ENCODE measurements at places on chromosomes 3 and 15. TPM values are rescaled to one million over a fixed set of nuclear protein-coding genes. Genes with fewer than 3 reads are reported as not detected.
A peak's percentile ranks its signal among the peaks of the same experiment; 100 is the strongest.

The GUCA1C gene
- total RNA-seq = not detected

- H3K4me1 ChIP-seq = no peaks in the 10 kb centered on the region
- no peak for DNase-seq
- H3K4me3 ChIP-seq = no peak overlapping the region
- no peak overlapping the region for H3K27ac ChIP-seq
Observed at GRCh38 chr3:170914212-170914611, 5.8 kb upstream of the EIF5A2 start.

The CPNE4 gene
- total RNA-seq = 1.6 TPM

DNA sequence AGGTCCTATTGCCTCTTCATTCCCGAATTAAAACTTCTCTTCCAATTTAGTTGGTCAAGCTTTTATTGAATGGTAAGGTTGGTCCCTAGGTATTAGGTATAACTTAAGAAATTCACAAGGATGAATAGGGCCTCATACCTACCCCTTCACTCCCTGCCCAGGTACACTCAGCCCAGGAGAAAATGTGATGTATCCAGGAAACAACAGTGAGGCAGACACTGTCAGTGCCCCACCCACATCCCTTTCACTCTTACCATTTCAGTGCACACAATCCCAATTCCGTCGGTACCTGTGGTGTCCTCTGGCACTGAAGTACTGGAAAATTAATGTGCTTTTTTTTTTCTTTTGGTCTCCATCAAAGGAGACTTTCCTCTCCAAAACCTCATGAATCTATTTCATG, 10.5 kb upstream of the C3orf49 start:
- H3K4me3 ChIP-seq = no peak overlapping the region
- DNase-seq = no peak
- H3K27ac ChIP-seq = no peak overlapping the region
- no peaks in the 10 kb centered on the region for H3K4me1 ChIP-seq
- H3K36me3 ChIP-seq = no peaks in the 10 kb centered on the region

The LTK gene
- 1.1 TPM for total RNA-seq

- no peak overlapping the region for H3K27ac ChIP-seq
- no peak overlapping the region for H3K4me3 ChIP-seq
- H3K27me3 ChIP-seq = no peaks in the 10 kb centered on the region
- no peak for DNase-seq
- no peaks in the 10 kb centered on the region for H3K36me3 ChIP-seq
Observed at GRCh38 chr3:78641703-78642102, 1126.1 kb downstream of the ROBO1 start.

DNA sequence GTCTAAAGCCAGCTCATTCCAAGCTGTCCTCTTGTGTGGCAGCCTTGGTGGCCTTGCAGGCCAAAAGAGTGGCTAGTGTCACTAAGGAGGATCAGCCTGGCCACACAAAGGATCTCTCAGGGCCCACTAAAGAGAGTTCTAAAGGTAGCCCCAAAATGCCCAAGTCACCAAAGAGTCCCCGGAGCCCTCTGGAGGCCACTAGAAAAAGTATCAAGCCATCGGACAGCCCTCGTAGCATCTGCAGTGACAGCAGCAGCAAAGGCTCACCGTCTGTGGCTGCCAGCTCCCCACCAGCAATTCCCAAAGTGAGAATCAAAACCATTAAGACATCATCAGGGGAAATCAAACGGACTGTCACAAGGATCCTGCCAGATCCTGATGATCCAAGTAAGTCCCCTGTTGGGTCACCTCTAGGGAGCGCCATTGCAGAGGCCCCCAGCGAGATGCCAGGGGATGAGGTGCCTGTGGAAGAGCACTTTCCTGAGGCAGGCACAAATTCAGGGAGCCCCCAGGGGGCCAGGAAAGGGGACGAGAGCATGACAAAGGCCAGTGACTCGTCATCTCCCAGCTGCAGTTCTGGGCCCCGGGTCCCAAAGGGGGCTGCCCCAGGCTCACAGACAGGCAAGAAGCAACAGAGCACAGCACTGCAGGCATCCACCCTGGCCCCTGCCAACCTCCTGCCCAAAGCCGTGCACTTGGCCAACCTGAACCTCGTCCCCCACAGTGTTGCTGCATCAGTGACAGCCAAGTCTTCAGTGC, 33.5 kb upstream of the ALPK3 start:
- H3K4me1 ChIP-seq = peaks cover 4% of the 10 kb centered on the region
- H3K27me3 ChIP-seq = no peaks in the 10 kb centered on the region
- no peak overlapping the region for H3K27ac ChIP-seq
- no peak overlapping the region for H3K4me3 ChIP-seq

- H3K27ac ChIP-seq = no peak overlapping the region
- H3K4me1 ChIP-seq = no peaks in the 10 kb centered on the region
- H3K27me3 ChIP-seq = no peaks in the 10 kb centered on the region
- no peak overlapping the region for H3K4me3 ChIP-seq
- peak; percentile 32 for DNase-seq
Observed at GRCh38 chr3:42700366-42701288, 2.0 kb downstream of the HHATL start.

GRCh38 chr3:100289339-100289738, 28.5 kb downstream of the TBC1D23 start:
- DNase-seq = no peak
- H3K27ac ChIP-seq = no peak overlapping the region
- H3K27me3 ChIP-seq = no peaks in the 10 kb centered on the region
- H3K4me1 ChIP-seq = no peaks in the 10 kb centered on the region
- no peak overlapping the region for H3K4me3 ChIP-seq

- no peak overlapping the region for H3K4me3 ChIP-seq
- no peaks in the 10 kb centered on the region for H3K36me3 ChIP-seq
- no peak for DNase-seq
- H3K4me1 ChIP-seq = no peaks in the 10 kb centered on the region
Observed at GRCh38 chr3:64352639-64352992, 127.3 kb upstream of the PRICKLE2 start.

DNA sequence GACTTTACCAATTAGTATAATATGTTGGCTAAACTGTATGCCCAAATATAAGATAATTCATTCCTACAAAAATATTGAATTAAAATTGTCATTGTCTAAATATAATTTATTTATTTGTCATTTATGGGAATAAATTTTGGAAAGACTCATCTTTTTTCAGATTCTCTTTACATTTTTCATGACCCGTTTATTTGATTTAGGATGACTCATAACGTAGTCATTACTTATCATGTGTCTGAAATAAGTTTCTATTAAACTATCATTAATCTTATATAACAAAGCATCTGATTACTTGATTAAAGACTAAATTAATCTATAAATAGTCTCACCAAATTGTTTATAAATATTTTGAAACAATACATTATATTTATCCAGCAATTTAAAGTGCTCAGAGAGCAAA, 516.6 kb downstream of the CADM2 start:
- H3K27me3 ChIP-seq = no peaks in the 10 kb centered on the region
- no peak overlapping the region for H3K27ac ChIP-seq
- DNase-seq = no peak

DNA sequence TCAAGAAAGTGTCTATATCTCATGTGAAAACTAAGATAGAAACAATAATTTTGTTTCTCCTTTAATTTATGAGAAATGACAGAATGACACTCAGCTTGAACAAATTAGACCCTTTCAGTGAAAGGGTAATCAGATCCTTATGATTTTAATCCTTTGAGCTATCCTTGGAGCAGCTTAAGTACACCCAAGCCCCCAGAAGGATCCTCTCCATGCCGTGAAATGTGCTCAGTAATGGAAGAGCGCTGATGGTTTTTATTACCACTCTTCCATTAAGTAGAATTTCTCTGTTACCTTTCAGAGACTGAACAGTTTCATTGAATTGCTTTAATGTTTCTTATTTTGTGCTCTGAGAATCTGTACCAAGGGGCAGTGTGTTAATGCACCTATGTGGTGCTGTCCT, 54.3 kb downstream of the HMG20A start:
- H3K36me3 ChIP-seq = peaks cover 10% of the 10 kb centered on the region
- H3K27me3 ChIP-seq = no peaks in the 10 kb centered on the region
- no peak for DNase-seq
- no peak overlapping the region for H3K27ac ChIP-seq
- H3K4me3 ChIP-seq = no peak overlapping the region

Data from aorta (tissue), 5 donors.